SIG-M5 (cell line): ENCODE measurements at places on chromosomes 5 and 9.
A peak's percentile ranks its signal among the peaks of the same experiment; 100 is the strongest.

DNA sequence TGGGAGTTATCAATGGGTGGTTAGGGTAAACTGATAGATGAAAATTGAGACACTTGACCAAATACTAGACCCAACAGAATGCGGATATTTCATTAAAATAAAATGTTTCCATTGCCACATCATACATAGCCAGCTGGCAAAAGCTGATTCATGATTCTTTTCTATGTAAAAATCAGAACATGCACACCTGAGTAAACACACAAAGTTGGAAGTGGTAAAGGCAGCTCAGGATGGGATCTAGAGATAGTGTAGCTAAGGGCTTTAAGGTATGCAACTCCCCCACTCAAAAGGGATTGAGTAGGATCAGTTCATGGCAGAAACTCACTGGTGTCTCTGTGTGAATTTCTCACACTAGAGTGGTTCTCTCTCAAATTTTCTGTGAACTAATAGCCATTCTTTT, 541.1 kb upstream of the GRAMD2B start:
- no peak for DNase-seq

DNA sequence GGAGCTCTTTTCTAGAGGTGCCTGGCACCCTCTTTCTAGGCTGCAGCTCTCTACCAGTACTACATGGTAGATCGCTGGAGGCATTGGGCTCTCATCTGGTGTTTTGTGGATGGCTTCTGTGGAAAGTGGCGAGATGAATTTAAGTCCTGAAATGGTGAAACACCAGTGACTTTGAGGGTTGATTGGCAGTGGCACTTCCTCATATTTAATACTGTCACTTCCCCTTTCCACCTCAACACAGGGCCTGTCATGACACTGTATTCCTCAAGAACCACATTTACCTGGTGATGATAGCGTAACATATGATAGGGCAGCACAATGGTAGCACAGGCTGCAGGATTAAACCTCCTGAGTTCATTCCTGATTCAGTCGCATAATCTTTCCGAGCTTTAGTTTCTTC, 132.1 kb downstream of the KDM4C start:
- DNase-seq, result peak; percentile 22

- no peak for DNase-seq
These were observed 149.0 kb downstream of the AOPEP start for GRCh38 chr9:94875300-94876020.

DNA sequence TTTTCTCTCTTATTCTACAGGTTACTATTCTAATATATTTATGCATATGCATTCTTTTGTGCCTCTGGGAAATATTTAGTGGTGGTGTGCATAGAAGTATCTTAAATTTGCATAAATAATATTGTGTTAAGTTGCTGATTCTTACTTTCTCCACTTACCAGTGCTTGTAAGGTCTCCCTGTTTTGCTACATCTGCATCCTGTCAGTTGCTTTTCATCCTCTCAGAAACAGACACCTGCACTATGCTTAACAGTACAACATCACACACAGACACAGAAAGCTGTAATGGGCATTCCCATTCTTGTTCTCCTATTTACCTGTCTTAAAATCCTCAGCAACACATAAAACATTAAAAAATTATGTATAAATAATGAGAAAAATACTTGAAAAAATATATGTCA, 713.3 kb upstream of the RGMB start:
- DNase-seq, result no peak

DNA sequence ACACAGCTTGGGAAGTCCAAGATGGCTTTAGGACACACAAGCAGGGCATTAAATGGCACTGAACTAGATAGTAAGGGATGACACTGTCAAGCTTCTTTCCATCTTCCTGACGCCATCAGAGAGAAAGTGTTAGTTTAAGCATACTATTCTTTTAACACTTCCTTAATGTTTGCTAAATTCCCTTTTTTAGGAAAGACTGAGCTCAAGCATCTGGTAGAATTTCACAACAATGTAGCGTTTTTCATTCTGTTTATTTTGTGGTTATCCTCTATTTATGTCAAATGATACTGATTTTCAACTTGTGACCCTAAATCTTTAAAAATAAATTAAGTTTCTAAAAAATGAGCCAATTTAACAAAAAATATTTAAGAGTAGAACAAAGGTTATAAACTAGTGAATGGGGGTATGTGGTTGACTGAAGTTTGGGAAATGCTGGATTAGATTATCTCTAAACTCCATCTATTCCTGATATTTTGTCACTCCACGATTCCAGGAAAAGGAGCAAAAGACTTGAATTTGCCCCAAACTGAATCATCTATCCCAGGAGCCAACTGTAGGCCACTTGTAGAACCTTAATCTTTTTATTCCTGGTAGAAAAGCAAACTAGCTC, 147.4 kb upstream of the KLF9 start:
- no peak for DNase-seq

DNA sequence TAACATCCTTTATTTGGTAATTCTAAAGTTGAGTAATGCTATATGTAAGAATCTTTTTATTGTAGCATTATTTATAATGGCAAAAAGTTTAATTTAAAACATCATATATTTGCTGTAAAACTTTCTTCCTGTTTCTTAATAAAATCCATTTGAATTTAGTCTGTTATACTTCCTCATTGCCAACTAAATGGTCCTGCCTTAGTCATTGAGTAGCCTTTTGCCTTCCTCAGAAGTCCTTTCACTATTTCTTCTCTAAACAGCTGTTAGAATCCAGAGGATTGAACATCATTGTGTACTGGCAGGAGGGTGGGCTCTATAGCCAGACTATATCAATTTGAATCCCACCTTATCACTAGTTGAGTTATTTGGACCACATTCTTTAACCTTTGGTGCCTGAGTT, 11.0 kb downstream of the SLC44A1 start:
- DNase-seq, result no peak

GRCh38 chr5:112930082-112930344, 8.0 kb upstream of the REEP5 start:
- DNase-seq, result peak; percentile 83

DNA sequence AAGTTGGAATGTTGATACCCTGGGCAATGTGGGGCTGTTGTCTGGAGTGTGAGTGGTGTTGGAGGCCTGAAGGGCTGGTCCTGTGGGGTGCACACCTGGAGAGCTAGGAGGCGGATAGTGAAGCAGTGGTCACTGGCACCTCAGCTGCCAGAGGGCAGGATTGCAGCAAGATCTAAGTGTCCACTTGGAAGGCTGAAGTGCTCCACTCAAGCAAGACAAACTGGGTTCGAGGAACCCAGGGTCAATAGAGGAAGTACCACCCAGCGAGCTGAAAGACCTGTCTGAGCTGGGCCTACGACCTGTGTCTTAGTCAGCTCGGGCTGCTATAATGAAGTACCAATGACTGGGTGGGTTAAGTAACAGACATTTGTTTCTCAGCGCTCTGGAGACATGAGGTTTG, 39.7 kb upstream of the TJP2 start:
- DNase-seq, result no peak

GRCh38 chr5:87807783-87808182, 395.1 kb upstream of the CCNH start:
- no peak for DNase-seq

DNA sequence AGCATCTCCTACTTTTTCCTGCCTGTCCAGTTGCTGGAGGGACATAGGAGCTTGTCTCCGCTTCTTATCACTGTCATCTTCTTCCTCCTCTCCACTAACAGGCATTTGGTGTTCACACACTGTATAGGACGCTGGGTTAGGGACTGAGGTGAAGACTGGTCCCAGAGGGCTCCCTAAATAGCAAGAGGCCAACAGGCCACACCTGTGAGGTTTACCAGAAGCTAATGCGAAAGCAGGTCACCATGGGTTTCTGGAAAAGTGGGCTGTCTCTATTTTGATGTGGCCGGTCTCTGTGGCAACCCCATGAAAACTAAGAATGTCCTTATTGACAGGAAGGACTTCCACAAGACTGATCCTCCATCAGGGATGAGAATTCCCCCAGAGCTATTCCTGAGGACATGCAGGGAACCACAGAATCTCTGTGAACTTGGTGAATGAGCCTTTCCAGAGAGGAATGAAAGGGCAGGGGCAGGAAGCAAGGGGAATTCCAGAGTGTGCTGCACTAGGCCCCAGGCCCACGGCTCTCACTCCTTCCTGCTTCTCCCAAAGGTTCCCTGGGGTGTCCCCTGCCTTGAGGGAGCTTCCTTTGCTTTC, 61.7 kb downstream of the DAP start:
- no peak for DNase-seq

DNA sequence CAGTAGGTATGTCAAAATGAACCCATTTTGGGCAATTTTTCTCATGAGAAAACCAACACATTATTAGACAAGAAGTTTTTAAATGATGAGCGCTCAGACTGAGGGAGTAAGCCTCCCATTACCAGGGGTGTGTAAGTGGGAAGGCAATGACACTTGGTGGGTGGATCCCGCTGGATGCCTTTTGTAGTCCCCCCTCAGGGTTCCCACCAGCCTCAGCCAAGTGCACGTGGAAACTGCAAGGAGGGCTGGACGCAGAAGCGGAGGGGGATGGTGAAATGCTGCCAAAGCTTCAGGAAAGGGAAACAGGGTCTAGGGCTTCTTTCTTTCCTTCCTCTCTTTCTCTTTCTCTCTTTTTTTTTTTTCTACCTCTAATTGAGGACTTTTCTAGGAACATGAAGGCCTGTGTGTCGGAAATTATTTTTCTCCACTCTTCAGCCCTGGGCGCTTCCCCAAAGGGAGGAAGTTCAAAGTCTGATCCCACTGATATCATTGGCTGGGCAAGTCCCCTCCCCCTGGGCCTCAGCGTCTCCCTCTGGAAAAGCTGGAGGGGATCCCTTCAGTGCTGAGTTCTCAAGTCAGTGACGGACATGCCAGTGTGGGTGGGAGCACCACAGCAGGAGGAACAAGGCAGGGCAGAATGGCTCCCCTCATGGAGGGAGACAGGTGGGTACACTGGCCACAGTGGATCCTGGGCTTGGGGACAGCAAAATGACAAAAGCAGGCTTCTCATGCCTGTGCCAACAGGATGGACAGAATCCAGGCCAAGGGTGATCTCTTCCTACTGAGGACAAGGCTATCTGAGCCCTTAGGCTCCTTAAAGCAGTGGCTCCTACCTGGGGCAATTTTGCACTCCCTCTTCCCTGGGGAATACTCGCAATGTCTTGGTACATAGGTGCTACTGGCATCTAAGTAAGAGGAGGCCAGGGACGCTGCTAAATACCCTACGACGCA, 23.9 kb upstream of the SLC25A51 start:
- no peak for DNase-seq

DNA sequence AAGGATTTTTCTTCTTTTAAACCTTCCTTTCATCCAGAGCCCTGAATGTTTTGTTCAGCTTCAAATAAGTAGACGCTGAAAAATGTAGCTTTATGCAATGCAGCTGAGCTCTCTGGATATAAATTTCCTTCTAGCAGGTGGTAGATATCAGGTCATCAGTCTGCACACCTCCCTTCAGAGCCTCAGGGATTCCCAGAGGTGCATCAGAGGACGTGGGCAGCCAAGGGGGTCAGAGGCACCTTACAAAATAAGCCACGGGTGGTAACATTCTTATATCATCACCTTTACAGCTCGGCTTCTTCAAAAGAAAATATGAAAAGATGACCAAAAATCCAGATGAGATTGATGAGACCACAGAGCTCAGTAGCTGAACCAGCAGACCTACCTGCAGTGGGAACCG, 19.3 kb downstream of the MOCS2 start:
- DNase-seq, result no peak

DNA sequence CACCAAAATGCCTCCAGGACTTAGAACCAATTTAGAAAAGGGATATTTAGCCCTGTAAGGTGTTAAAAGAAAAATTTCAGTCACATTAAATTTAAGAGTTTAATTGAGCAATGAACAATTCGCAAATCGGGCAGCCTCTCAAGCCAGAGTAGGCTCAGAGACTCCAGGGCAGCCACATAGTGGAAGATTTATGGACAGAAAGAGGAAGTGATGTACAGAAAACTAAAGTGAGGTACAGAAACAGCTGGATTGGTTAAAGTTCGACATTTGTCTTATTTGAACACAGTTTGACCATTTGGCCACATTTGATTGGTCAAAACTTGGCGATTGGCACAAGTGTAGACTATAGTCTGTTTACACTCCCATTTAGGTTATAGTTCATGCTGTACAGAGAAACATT, 525.9 kb upstream of the ZNF608 start:
- no peak for DNase-seq

DNA sequence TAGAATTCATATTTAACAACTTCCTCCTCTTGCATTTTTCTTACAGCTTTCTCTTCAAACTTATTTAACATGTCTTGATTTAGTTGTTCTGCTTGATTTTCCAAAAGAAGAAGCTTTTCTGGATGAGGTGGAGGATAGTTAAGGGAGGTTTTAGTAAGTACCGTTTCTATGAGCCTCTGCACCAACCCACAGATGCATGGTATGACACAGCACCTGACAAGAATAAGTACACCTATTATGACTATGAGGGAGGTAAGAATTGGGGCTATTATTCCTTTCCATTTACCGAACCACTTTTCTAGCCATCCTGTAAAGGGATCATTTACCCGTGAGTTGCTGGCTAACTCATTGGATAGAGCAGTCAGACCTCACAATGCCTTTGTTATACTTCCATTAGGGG, 2.5 kb upstream of the HMGCS1 start:
- no peak for DNase-seq

- no peak for DNase-seq
These were observed 341.1 kb downstream of the ASTN2 start for GRCh38 chr9:117073539-117074341.

DNA sequence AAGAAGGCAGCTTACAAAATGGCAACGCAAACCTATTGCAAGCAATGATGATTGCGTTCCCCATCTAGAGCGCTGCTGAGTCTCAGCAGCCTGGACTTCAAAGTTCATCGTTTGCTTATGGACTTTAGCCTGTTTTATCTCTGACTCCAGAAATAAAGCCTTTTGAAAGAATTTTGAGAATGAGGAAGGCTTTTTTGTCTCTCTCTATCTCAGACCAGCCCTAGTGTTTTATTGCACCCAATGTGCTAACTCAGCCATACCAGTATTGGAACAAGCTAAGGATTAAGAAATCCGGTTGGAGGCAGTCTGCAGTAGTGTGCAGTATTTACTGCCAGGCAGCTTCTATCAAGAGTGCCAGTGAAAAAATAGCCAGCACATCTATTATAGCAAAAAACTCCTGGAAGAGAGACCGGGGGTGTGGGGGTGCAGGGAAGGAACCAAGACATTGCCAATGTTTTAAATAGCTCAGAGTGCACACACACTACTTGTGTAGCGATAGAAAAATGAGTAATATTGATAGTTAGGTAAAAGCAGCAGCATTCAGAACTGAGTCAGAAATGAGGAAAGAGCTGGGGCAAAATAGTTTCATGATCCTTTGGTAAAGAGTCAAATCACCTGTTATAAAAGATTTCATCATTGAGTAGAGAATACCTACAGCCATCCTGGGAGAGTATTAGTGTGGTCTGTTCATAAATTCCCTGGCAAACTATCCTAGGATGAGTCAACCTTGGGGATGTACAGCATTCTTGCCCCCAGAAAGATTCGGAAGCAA, 219.0 kb downstream of the ZNF608 start:
- DNase-seq, result no peak

DNA sequence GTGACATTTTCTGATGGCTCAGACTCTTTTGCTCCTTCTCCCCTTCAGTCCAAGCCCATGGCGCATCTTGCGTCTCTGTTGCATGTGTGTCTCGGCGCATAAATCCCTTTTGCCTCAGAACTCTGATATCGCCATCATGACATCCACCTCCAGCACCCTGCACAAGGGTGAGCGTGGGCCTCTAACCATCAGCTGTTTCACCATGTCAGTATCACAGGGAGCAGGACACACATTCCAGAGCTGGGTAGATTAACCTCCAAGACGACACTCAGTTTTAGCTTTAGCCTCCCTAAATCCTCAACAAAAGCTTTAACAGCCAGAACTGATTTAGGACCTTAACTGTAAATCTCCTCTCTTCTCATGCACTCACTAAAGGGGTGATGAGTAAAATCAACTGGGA, 239.0 kb downstream of the EBF1 start:
- DNase-seq, result no peak

GRCh38 chr9:237141-237857, 22.6 kb downstream of the DOCK8 start:
- DNase-seq, result no peak
